ENCODE measurements at places on chromosomes 16 and 17.
A peak's percentile ranks its signal among the peaks of the same experiment; 100 is the strongest.

- DNase-seq, result no peak
These were observed 6.0 kb upstream of the TNFRSF13B start for GRCh38 chr17:16977932-16978331.

- peak; percentile 72 for DNase-seq
These were observed 9.2 kb downstream of the PIGQ start for GRCh38 chr16:578870-579405.

GRCh38 chr17:73650140-73650539 lies 5.9 kb upstream of the SDK2 start:
- no peak for DNase-seq

- DNase-seq, result no peak
These were observed 570 bp upstream of the CFDP1 start for GRCh38 chr16:75433732-75434413.

DNA sequence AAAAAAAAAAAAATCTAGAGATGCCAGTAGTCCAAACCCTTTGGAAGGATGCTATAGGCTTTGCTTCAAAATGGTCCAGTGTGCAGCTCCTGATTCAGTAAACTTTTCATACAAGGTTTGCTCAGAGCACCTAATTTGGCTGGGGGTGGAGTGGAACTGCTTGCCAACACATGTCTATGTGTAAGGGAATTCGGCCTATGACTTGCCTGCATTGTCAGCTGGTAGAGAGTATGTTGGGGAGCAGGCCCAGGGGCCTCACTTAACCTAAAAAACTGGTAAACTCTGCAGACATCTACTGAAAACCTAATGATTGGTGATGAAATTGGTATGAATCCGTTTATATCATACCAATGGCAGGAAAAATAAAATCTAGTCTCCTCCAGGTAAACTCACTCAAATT lies 1.5 kb upstream of the MFSD6L start:
- DNase-seq, result no peak

DNA sequence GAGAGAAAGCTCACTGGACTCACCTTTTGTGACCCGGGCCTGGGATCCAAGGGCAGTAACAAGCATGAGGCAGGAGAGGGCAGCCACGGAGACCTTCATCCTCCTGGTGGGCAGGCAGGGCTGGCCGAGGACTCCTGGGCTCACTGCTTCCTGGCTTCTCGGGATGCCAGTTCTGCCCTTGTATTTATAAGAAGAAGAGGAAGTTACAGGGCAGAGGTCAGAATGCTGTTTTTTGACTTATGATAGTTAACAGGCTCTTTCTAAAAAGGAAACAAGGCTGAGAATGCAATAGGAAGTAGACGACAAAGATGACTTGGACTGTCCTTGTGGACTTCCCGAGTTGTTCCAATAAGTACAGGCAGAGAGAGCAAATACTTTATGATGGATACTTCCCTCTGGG lies at the start of gene CCL23:
Gene CCL23, minus strand, starts transcription at position 174 of the 400 bp plus-strand sequence. Its CDS starts 75 bp downstream, at position 99.
- no peak for DNase-seq
